ENCODE measurements at places on chromosomes 7 and 10.

DNA sequence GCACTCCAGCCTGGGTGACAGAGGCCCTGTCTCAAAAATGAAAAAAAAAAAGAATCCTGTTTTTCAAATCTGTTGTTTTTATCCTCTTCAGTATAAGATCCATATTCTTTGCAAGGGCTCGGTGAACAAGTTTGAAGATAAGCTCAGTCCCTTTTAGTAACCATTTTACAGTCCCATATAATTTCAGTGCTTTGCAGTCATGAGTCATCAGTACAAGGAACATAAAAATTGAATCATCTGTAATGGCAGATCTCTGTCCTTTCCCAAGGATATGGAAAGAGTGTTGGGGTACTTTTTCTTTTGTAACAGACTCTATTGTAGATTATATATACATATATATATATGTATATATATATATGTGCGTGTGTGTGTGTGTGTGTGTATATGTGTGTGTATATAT lies 52.2 kb upstream of the ZPBP start:
- no peak for DNase-seq

DNA sequence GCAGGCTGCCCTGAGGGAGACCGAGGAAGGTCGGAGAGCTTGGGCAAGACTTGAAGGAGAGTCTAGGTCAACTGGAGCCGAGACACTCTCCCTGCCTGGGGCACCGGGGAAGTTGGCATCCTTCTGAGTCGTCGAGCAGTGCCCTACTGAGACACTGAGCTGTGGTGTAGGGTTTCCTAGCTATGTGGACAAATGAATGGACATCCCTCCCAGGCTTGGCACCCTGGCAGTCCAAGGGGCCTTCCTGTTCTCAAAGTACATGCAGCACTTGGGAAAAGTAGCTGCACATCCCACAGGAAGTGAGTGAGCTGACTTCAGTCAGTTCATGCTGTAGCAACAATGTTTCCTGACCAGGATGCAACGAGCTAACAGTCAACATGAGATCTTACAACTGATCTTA lies 57.2 kb upstream of the INPP5A start:
- DNase-seq, result no peak

- DNase-seq, result no peak
These were observed 21.9 kb upstream of the CNPY1 start for GRCh38 chr7:155568333-155568660.

- DNase-seq, result no peak
These were observed 67.4 kb downstream of the ZNF92 start for GRCh38 chr7:65441010-65441409.

DNA sequence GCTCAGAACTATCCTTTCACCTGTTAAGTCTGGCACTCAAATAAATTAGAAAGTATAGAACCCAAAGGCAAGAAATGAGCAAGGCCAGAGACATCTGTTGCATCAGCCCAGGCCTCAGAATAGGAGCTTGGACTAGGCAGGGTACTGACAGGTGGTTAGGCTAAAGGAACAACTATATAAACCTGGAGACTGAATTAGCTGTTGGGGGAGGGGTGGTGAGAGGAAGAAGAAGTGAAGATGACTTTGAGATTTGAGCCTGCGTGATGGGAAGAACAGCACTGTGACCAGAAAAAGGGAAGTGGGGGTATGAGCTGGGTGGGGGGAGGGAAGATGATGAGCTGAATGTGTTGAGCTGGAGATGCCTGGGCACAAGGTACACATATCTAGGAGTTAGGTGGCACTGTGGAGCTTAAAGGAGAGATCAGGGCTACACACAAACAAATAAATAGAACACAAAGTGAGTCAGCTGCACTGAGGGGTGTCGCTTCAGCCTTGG lies 244.7 kb downstream of the PTEN start:
- no peak for DNase-seq

DNA sequence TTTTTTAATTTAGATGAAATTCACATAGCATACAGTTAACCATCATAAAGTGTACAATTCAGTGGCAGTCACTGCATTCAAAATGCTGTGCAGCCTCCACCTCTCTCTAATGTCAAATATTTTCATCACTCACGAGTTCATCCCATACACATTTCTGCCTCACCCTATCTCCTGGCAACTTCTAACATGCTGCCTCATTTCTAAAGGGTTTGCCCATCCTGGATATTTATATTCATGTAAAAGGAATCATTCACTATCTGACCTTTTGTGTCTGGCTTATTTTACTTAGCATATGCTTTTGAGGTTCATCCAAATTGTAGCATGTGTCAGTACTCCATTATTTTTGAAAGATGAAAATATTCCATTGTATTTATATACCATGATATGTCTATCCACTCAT lies 286.9 kb upstream of the VSTM2A start:
- no peak for DNase-seq

DNA sequence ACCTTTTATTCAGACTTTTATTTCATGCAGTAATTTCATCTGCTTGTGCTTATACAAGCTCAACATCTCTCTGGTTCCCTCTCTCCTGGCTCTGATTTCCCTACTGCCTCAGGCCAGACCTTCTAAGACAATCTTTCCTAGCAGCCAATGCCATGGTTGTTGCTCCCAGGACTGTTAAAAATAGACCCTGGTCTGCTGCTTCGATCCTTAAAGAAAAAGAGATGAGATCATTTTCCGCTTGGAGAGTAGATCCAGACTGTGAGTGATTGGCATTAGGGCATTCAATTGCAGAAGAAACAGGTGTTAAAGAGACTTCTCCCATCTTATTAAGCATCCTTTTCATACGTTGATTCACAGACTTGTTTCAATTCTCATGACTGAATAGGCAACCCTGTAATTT lies 68.4 kb upstream of the ITGB1 start:
- no peak for DNase-seq

All from NCI-H1436 (cell line).